Panc1 (cell line): ENCODE measurements at places on chromosomes 3 and 15. TPM values are rescaled to one million over a fixed set of nuclear protein-coding genes. Genes with fewer than 3 reads are reported as not detected.

The CDCP1 gene
- total RNA-seq = 47.8 TPM

The PCLAF gene
- total RNA-seq = 97.8 TPM

The CRYBG3 gene
- 24.6 TPM for total RNA-seq

The SLC9C1 gene
- not detected for total RNA-seq

The RTP3 gene
- total RNA-seq = not detected

The STX19 gene
- total RNA-seq = not detected

The TMEM44 gene
- 70.1 TPM for total RNA-seq

The MKRN3 gene
- total RNA-seq = 7.9 TPM

The RBP2 gene
- not detected for total RNA-seq

The INKA1 gene
- 2.2 TPM for total RNA-seq

The CCR2 gene
- total RNA-seq = not detected
